Urinary bladder (tissue), 4 donors: ENCODE measurements at places on chromosomes 12 and 14. TPM values are rescaled to one million over a fixed set of nuclear protein-coding genes. Genes with fewer than 3 reads are reported as not detected.

DNA sequence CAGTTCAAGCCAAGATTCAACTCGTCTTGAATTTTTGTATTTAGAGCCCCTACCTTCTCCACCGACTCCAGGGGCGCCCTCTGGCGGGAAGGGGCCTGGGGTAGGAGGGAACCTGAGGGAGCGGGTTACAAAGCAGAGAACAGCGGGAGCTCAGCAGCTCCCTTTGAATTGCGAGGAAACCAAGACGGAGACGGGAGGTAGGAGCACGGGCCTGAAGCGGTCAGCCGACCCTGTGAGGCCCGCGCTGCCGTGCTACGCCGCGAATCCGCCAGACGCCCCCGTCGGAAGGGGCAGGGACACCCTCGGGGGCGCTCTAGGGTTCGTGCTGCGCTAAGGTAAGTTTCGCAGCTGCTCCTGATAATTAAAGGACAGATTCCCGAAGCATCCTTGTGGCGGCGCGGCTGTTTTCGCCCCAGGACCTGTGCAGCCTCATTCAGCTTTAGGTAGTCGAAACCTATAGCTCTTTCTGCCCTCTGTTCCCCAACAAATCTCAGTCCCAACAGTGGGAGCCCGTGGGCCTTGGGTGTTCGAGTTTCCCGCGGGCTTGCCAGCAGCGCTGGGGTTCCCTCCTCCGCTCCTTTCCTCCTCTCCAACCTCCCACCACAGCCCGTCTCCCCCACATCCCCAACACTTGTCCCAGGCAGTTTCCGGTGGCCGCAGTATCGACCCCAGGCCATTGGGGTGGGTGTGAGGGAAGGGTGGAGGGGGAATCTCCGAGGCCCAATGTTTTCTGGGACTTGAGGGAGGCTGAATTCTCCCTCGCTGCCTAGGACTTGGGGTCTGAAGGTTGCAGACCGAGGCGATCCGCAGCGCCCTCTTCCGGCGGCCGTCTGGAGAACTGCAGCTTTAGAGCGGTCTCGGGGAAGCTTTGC lies 5.1 kb upstream of the NKX2-1 start:
- no peak for DNase-seq

DNA sequence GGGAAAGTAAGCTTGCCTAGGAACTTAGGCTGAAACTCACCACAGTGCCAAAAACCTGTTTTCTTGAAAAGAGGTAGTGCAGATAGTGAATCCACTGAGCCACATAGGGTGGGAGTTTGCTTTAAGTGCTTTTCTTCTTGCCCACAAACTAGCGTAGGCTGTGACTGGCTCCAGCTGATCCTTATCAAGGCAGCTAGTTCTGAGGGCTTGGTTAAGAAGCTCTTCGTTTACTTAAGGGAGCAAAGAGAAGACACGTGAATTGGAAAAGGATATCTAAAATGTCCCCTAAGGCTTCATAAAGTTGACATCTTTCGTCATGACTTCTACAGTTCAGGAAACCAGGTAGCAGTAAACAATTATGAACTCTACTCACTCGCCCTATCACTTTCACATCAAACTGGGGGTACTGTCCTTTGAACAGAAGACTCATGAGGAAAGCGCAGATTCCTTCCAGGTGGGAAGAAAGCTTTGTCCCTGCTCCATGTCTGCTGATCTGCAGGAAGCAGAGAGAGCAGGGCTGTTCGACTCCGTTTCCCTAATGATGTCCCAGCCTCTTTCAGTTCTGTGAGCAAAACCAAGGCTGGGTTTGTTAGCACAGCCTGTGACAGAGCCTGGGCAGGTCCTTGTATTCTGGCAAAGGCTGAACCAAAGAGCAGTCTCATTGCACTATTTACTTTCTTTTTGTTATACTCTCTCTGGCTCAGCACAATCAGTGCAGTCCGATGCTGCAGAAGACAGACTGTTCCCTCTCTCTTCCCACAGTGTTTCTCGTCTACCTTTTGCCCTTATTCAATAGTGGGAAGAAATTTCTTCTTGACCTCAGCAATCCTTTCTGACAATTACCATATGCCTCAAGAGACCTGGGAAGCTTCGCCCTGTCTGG lies 93.5 kb upstream of the ETV6 start:
- DNase-seq, result no peak

DNA sequence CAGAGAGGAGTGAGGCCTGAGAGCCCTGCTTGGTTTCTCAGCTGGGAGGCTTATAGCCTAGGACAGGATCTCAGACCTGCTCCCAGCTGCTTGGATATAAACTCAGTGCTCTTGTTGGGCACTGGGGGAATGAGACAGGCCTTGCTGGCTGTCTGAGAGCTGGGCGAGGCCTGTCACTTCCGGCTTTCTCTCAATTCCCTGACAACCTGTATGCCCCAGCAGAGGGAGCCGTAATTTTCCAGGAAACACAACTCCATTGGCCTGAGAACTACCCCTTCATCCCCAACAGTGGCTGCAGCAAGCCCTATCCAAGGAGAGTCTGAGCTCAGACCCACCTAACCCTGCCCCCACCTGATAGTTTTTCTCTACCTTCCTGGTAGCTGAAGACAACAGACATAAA lies 258.3 kb upstream of the STXBP6 start:
- no peak for DNase-seq

GRCh38 chr14:91397965-91398591 lies 19.5 kb downstream of the CCDC88C start:
- no peak for DNase-seq

DNA sequence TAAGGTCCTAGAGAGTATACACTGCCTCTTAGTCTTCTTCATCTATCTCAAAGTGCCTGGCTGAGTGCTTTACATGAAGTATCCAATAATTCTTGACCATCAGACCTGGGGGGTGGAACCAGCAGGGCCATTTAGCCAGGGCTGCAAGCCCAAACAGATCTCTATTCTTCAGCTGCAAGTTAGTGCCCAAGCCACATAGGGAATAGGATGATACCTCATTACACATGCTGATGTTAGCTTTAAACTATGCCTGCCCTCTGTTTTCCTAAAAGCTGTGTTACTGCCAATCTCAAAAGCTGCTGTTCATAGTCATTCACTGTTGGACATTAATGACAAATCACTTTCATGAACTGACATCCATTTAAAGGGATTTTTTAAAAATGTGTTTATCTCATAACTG lies 16.7 kb upstream of the IFNG start:
- no peak for DNase-seq

DNA sequence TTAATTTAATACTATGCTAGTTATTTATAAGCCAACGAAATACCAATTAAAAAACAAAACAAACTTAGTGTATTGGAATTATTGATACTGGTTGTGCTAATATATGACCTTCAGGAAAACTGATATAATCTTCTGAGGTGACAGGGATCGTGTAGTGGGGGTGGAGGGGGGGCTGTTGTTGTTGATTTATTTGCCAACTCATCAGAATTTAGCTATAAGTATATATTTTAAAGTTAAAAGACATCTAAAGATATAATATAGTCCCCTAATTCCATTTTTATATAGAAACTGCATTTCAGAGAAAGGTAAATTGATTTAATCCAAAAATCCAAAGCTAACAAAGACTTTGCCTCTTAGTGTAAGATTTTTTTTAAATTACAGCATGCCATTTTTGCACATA lies 210.5 kb downstream of the LRRK2 start:
- DNase-seq, result no peak

The ART4 gene
- total RNA-seq, result 4.8 TPM

DNA sequence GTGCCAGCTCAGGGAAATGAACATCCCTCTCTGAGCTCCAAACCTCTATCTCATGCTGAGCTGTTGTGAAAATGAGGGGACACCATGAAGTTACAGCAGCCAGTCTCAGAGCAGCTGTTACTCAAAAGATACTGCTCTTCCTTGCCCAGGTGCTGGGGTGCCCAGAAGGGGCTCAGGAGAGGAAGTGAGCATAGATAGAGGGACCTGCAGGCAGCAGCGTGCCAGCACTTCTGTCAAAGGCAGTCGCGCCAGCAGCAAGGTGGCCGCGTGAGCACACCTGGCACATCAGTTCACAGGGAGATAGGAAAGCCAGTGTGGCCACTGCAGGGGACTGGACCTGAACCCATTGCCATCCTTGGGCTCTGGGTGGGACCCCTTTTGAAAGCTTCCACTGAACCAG lies 27.8 kb downstream of the C14orf132 start:
- DNase-seq, result no peak

DNA sequence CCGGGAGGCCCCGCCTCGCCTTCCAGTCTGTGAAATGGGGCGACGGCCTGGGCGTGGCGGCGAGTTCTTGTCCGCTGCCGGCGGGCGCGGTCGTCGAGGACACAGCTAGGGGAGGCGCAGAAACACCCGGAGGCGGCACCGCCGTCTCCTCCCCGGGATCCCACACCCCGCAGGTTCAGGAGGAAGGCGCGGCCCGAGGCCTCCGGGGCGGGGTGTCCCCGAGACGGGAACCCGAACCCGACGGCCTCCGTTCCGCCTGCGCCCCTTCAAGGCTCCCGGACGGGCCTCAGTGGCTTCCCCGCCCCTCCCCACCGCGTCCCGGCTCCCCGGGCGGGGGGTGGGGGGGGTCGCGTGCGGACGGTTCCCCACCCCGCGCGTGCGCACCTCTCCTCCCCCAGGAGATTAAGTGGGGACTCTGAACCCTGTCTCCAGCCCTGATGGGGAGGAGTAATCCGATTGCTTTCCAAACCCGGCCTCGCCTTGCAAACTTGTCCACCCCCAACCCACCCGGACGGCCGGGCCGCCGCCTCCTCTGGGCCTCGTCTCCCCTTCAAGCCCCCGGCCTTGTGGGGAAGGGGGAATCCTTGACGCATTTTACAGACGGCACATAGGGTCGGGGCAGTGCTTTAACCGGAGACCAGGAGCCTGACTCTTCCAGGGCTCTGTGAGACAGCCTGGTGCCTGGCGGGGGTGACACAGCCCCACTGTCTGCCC lies 35.3 kb upstream of the ANKRD9 start:
- no peak for DNase-seq

The INHBE gene
- not detected for total RNA-seq

The UNC79 gene
- total RNA-seq, result 1.1 TPM

The CLEC4D gene
- 0.32 TPM for total RNA-seq
